HL-60 (cell line): ENCODE measurements at places on chromosomes 2 and 18.
A peak's percentile ranks its signal among the peaks of the same experiment; 100 is the strongest.

DNA sequence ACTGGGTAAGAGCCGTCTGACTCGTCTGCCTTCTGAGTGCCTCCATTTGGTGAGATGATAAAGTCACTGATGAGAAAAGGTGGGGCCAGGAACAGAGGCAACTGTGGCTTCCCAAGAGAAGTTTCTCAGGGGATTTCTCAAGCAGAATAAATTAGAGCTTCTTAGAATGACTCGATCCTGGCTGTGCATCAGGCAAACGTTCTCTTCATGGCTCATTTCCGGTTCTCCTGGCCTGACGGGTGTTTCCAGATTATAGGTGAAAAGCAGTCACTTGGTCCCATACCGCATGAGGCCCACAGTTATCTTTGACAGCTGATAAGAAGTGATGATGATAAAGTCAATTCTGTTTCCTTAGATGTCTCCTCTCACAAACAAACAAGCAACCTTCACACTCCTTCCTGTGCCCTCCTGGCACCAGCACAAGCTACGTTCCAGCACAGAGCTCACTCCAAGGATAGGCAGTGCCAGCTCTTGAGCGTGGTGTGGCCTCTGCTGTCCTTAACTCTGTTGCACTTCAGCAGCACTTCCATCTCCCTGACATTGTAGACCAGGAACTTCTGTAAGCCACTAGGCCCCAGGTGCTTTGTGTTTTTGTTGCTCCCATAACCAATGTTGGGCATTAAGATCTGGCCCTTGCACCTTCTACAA lies 37.8 kb upstream of the KCNF1 start:
- DNase-seq: no peak

DNA sequence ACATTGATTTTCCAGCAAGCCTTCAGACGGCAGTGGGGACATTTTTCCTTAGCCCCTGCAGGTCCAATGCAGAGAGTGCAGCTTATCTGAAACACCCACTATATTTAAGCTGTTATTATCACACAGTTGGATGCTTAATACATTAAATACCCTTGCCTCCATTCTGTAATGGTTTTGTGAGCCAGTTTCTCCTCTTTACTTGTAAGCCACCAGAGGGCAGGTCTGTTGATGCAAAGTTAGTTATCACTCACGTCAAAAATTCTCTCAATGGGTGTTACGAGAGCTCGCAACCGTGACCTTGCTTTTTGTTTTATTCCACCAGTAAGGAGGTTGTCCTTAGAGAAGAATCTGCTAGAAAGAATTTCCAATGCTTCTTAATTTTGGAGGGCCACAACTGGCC lies 189.8 kb downstream of the INSIG2 start:
- no peak for DNase-seq

- DNase-seq: no peak
These were observed 60.5 kb upstream of the PXDN start for GRCh38 chr2:1804865-1805264.

- DNase-seq: no peak
These were observed 1117.0 kb downstream of the DSC3 start for GRCh38 chr18:29925566-29925965.

GRCh38 chr18:2898186-2898640 lies 51.4 kb downstream of the EMILIN2 start:
- peak; percentile 88 for DNase-seq

DNA sequence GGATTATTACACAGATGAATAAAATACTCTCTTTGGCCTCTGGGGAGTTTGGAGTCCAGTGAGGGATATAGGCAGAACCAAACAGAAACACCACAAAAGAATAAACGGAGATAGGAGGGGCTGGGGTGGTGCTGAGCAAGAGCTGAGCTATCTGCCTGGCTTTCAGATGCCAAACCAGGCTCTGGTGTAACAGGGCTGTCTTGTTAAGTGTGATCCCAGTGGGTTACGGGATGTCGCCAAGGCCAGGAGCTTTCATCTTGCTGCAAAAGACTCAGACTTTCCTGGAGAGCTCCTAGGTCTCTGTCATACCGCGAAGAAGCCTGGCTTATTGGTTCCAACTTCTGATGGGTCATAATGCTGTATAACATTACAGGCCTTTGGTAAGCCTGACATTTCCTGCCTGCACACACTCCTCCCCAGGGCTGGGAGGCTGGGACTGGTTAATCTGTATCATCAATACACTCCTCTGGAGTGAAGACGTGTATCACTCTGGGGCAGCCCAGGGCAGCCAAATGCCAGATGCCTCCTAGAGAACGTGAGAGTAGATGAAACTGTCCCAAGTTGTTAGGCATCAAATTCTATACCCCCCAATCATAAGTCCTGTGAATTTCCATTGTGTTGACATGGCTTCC lies 60.5 kb downstream of the STPG4 start:
- DNase-seq: no peak

- DNase-seq: no peak
These were observed 74.5 kb downstream of the LRRC30 start for GRCh38 chr18:7305416-7305815.

DNA sequence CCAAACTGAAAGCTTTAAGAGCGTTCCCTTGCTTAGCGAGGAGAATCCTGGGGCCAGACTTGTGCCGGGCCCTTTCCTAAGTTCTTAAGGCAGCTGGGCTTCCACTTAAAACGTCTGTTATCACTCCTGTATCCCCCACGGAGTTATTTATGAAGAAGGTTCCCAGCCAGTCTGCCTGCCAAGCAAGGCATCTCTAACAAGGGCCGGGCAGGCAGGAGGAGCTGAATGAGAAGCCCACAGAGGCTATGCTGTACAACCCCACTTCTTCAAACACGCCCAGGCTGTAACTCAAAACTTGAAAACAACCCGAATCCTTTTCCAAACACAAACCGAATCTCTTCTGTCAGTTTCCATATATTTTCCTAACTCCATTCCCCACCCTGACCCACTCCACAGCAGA lies 39.0 kb upstream of the ZFP36L2 start:
- no peak for DNase-seq

GRCh38 chr2:21676041-21676440 lies 552.3 kb downstream of the TDRD15 start:
- DNase-seq: no peak

- no peak for DNase-seq
These were observed 66.5 kb downstream of the SETBP1 start for GRCh38 chr18:44747157-44747556.

GRCh38 chr2:134819334-134819733 lies 19.1 kb upstream of the ACMSD start:
- no peak for DNase-seq

DNA sequence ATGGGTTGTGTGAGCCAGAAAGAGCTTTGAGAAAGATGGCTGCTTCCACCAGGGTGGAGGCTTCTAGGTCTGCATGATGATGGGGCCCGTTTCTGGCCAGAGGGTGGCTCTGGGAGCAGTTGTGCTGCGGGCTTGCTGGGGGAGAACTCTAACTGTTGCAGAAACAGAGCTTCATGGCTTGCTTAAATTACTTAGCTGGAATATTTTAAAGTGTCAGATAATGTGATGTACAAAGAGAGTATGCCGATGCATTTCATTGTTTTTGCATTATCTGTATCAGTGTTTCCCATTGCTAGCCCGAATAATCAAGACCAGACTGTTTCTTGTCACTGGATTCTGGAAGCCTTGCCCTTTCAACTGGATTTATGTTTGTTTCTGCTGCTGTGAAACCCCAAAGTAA lies 6.3 kb upstream of the DRC1 start:
- DNase-seq: no peak

DNA sequence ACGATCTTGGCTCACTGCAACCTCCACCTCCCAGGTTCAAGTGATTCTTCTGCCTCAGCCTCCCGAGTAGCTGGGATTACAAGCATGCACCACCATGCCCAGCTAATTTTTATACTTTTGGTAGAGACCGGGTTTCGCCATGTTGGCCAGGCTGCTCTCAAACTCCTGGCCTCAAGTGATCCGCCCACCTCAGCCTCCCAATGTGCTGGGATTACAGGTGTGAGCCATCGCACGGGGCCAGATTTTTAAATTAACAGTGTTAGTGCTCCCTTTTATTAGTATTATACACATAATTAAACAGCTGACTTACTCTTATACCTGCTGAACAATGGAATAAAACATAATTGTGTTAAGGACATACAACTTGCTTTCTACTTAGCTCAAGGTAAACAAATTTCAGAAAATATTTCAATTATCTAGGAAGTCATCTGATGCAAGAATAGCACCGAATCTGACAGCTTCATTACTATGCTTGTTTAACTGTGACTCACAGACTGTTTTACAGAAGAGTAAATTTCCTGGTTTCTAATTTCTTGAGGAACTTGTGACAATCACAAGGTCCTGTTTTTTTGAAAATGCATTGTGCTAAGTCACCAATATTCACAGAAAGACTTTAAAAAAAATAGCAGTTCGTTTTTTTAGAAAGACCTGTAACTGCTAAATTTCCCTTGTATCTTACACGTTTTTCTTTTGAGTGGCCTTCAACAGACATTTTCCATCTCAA lies 51.2 kb downstream of the SPIRE1 start:
- no peak for DNase-seq

- no peak for DNase-seq
These were observed 120.9 kb upstream of the TTN start for GRCh38 chr2:178928077-178928476.

DNA sequence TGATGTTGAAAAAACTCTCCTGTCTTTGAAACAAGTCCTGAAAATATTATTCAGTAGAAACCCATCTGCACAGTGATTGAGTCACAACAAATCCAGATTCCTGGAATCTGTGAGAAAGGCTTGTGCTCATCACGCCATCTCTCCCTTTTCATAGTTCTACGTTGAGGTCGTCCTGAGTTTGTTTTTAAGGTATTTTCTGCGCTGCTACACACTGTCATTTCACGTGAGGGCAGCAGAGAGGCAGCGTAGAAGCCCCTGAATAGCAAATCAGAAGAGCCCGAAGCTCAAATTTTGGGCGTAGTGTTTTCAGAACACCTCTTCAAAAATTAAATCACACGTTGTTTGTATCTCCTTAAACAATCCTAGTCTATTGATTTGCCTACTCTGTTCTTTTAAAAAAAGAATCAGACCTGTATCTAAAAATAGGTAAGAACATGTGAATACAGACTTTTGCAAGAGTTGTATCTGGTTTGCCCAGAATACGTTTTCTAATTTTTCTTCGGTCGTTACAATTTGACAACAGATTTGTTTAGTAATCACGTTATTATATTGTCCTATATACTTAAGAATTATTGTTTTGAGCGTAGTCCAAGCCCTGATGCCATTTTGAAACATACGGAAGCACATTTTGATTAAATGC lies 61.6 kb upstream of the SLC38A11 start:
- peak; percentile 4 for DNase-seq

- no peak for DNase-seq
These were observed 98.7 kb downstream of the SLC8A1 start for GRCh38 chr2:40353231-40353630.

- DNase-seq: no peak
These were observed 173.4 kb upstream of the BOD1L2 start for GRCh38 chr18:56973487-56973886.

DNA sequence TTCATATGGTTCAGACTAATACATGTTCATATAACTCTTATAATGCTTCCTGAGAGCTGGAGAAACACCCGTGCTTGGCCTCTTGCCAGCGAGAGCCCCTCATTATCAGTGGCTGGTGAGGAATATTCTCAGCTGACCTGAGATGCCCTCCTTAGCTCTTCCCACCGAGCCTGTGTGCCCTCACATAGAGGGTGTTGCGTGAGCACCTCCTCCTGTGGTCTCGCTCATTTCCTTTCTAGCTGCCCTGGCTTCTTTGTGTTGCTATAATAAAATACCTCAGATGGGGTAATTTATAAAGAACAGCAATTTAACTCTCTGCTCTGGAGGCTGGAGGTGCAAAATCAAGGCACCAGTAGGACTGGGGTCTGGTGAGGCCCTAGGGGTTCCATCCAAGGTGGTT lies 80.5 kb upstream of the ALKAL2 start:
- no peak for DNase-seq

DNA sequence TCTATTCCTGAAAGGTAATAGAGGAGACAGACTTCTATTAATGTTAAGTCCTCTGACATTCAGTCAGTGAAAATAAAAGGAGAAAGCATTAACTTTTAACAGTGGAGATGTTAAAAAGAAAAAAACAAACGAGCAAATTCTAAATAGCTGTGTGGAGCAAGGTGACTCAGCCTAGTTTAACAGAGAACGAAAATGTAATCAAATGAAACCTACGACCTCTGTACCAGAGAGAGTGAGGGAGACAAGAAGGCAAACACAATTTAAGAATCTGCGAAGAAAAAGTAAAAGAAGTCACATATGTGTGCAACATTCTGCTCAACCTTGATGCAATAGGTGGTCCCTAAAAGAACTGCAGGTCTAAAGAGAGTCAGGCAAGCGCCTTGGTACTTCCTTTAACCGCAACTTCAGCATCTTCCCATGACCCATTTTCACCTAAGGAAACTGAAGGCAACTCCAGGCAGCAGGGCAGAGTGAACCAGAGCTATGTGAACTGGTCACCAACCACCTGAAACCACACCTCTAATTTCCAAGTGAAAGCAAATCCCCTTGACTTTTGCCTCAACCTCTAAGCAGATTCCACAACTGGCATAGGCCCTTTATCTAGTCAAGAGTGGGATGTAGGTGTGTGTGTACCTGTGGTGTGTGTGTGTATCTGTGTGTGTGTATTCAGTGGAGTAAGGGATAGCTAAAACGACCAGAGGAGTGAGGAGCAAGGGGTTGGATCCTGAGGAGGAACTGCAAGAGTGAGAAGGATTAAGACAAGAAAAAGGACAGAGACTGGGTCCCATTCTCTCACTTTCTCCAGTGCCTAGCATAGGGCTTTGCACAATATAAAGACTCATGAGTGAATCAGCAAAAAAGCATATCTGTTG lies 43.0 kb downstream of the FIGN start:
- no peak for DNase-seq

DNA sequence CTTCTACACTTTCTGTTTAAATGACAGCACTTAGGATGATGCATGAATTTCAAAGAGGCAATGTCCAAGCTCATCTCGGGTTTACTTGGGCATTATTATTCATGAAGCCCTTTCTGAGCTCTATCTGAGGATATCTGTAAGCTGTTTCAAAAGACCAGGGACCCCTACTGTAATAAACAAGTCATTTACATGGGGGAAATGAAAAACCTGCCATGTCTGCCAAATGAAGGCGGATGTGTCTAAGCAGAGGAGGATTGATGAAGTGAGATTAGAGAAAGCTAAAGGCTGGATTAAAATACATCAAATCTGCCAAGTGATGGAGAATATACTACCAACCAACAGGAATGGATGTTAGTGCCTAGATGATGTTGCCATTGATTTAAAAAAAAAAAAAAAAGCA lies 64.5 kb downstream of the SUCLG1 start:
- DNase-seq: no peak

- peak; percentile 58 for DNase-seq
These were observed 55.6 kb upstream of the ACMSD start for GRCh38 chr2:134782792-134783191.

DNA sequence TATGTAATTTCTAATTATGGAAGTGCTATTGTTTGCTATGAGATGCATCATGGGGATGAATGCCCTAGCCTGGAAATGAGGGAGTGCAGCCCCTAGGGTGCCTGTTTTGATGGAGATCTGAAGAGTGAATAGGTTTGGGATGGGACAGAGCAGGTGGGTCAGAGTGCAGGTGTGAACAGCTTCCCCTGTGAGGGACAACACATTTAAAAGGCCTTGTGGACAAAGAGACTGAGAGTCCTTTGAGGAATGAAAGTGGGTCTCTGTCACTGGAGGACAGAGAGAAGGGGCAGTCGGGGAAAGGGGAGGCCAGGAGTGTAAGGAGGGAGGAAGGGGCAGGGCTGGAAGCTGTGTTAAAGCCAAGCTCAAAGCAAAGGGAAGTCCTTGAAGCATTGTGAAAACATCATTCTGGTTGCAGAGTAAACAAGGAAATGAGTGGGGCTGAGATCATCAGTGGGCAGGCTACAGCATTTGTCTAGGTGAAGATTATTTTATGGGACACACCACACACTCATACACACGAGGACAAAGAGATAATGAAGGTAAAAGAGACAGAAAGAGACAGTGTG lies 877.6 kb downstream of the SLC4A3 start:
- no peak for DNase-seq
